ENCODE measurements at places on chromosomes 4 and X.

DNA sequence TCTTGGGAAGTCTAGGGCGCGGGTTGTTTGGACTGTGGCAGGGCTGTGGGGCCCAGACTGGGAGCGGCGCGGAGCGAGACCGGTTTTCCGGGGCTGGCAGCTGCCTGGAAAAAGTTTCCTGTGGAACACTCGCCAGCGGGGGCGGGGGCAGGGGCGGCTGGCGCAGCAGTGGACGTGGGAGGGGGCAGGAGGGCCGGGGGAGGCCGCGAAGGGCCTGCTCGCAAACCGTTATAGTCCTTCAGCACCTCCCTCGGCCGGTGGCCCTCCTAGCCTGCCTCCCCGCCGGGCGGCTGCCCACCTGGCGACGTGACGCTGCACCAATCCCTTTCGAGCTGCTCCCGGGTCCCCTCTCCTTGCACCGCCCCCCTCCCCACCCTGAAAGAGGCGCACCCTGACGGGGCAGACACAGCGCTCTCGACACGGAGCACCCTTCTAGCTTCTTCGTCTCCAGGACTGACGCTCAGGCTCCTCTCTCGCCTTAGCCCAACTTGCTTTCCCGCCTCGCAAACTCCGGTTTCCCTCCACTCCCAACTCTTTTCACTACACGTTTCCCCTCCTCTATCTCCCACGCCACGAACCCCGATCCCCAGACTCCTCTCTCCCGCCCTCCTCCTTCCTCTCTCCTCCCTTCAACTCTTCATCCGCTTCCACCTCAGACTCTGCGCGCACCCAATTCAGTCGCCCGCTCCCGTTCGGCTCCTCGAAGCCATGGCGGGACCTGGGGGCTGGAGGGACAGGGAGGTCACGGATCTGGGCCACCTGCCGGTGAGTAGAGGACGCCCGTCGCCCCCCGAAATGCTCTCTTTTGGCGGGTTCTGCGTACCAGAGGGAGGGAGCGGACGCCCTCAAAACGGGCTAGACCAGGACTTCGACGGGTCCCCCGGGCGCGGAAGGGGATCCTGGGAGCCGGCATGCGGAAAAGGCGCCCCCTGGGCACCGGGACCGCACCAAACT lies at the start of gene NRK:
TSS of gene NRK (plus strand) at position 402 of the 954 bp plus-strand sequence. CDS start at position 709, 307 bp downstream.
- peak; percentile 11 for DNase-seq

GRCh38 chr4:160495356-160495755 lies 1392.5 kb downstream of the RAPGEF2 start:
- DNase-seq: no peak

GRCh38 chrX:1102786-1103185 lies 109.7 kb downstream of the CRLF2 start:
- DNase-seq: no peak

DNA sequence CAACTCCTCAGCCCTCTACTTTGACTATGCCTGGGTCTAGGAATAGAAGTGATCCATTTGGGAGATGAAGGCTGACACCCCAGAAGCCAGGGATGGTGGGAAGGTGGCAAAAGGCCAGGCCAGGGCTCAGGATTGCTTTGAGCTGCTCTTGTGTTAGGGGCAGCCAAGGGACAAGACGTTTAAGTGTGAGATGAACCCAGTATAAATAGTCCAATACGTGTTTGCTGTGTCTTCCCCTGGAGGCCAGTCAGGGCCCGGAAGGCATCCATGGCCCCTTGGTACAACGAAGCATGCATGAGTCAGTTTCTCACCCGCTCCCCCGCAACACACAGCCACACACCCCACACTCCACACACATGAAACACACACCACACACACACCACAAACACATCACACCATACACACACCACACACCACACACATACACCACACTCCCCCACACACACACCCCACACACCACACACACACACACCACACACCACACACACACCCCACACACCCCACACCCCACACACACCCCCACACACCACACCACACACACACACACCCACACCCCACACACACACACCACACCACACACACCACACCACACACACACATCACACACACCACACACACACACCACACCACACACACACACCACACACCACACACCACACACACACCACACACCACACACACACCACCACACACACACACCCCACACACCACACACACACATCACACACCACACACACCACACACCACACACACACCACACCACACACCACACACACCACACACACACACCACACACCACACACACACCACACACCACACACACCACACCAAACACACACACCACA lies 5.1 kb downstream of the STARD8 start:
- DNase-seq: peak; percentile 36

GRCh38 chrX:124736553-124737270 lies 390.3 kb downstream of the SH2D1A start:
- no peak for DNase-seq

DNA sequence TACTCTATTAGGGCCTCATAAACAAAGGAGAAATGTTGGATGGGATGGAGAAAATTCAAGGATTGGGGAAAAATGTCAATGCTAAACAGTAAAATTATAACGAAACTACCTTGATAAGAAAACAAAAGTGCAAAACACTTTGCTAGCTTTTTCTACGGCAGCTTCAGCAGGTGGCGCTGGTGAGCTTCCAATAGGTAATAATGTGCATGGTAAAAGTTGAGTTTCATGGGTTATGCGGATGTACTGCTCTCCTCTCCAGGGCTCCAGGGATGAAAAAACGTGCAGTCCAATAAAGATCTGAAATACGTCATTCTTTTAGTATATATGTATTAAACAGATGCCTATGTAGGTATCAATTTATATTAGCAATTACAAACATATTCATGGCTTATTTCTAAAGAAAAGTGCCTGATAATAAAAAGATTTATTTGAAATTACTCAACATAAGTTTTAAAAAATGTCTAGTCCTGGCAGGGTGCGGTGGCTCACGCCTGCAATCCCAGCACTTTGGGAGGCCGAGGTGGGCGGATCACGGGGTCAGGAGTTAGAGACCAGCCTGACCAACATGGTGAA lies 239.6 kb downstream of the GRXCR1 start:
- DNase-seq: peak; percentile 81

DNA sequence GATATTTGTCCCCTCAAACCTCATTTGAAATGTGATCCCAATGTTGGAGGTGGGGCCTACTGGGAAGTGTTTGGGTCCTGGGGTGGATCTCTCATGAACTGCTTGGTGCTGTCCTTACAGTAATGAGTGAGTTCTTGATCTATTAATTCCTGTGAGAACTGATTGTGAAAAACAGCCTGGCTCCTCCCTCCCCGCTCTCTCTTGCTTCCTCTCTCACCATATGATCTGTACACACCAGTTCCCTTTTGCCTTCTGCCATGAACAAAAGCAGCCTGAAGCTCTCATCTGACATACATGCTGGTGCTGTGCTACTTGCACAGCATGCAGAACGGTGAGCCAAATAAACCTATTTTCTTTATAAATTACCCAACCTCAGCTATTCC lies 11.2 kb upstream of the YIPF7 start:
- no peak for DNase-seq
